Naive thymus-derived CD4-positive, alpha-beta T cell (primary cell): ENCODE measurements at places on chromosomes 2 and 18.
A peak's percentile ranks its signal among the peaks of the same experiment; 100 is the strongest.

GRCh38 chr2:71100195-71100964 is 29.6 kb downstream of the MCEE start:
- DNase-seq: peak; percentile 10

- DNase-seq: peak; percentile 52
Observed at GRCh38 chr2:234335661-234336228, 161.1 kb downstream of the ARL4C start.

GRCh38 chr2:74297391-74297790 is 45.8 kb downstream of the SLC4A5 start:
- DNase-seq: no peak

- DNase-seq: no peak
Observed at GRCh38 chr18:30106356-30106755, 936.2 kb downstream of the DSC3 start.

GRCh38 chr18:8609659-8610458 is 622 bp downstream of the RAB12 start:
- peak; percentile 8 for DNase-seq

- no peak for DNase-seq
Observed at GRCh38 chr2:153645599-153645998, 167.0 kb upstream of the RPRM start.

DNA sequence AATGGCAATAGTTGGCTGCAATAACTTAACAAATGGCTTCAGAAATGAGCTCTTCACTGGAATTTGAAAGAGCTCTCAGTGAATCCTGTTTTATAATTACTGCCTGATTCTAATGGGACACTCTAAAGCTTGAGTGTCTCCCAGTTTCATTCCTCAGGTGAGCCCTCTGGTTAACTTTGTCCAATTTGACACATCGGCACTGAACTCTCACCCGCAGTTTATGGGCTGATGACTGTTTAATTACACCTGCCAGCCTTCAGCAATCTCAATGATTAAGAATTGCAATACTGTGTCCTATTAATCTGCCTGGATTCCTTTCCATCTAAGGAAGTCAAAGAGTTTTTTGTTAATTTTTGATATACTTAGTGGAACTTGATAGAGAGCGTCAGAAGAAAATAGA is 110.7 kb upstream of the NABP1 start:
- no peak for DNase-seq
